ENCODE measurements at places on chromosomes 1 and 21.
A peak's percentile ranks its signal among the peaks of the same experiment; 100 is the strongest.

GRCh38 chr1:176877557-176877956 is 287.0 kb downstream of the ASTN1 start:
- DNase-seq, result no peak

DNA sequence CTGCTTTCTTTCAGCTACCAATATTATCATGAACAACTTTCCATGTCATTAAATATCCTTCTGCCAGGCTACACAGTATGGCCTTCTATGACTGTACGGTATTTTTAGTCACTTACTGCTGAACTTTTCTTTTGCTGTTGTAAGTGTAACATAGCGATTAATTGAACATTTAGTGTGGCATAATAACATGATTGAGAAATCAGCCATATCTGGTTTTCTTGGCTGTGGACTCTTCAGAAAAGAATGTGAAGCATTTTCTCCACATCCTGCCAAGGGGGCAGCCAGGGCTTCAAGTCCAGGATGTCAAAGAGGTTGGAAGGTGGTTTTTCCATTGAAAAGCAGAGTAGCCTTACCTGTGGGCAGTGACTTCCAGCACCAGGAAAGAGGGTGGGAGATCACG is 8.8 kb upstream of the AHCYL1 start:
- peak; percentile 57 for DNase-seq

GRCh38 chr1:180211860-180212229 is 18.2 kb upstream of the LHX4 start:
- DNase-seq, result no peak

GRCh38 chr1:41418857-41419583 is 57.8 kb downstream of the FOXO6 start:
- DNase-seq, result peak; percentile 99

GRCh38 chr1:154348429-154349076 is 23.2 kb downstream of the ATP8B2 start:
- DNase-seq, result no peak

- DNase-seq, result no peak
Observed at GRCh38 chr1:22041505-22041904, 11.0 kb upstream of the CDC42 start.

DNA sequence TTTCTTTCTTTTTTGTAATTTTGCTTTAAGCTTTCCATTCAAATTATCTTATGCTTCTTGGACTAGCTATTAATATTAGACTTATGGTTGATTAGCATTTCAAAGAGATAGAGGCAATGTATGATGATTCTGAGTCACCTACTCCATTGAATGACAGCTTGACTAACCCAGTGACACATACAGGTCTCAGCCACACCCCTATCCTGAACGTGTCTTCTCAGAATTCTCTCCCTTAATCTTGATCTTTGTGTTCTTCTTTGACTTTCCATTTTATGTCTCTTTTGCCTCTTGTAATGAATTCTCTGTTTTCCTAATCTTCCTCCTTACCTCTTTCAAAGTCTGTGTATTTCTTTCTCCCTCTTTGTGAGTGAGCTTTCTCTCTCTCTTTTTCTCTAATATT is 241.1 kb downstream of the PDE4B start:
- DNase-seq, result no peak

- DNase-seq, result no peak
Observed at GRCh38 chr1:38334930-38335592, 288.5 kb upstream of the POU3F1 start.

All from H54 (cell line).